Cardiac fibroblast (primary cell): ENCODE measurements at places on chromosomes 2 and 18.

DNA sequence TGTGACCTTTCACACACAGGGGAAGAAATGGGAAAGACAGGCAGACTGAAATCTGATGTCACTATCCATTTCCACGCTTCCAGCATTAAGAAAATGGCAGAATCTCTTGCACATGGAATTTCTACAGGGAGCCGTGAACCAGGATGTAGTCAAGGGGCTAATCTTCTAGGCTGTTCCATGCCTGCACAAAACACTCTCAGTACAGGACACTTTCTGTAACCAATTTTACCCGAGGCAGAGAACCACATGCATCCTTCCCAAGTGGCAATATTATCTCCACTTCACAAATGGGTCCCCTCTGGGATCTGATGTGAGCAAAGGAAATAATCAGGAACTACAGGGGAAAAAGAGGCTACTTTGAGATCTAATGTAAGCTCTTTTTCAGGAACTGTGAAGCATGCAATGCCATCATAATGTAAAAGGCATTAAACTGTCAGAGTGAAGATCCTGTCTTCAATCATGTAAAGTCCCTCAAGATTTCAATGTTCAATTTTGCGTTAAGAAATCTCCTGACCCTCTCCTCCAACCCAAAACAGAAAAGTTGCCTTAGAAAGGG, 236.9 kb downstream of the RBM43 start:
- DNase-seq: no peak

- DNase-seq: no peak
These were observed 70.8 kb downstream of the TPGS2 start for GRCh38 chr18:36757991-36758390.

DNA sequence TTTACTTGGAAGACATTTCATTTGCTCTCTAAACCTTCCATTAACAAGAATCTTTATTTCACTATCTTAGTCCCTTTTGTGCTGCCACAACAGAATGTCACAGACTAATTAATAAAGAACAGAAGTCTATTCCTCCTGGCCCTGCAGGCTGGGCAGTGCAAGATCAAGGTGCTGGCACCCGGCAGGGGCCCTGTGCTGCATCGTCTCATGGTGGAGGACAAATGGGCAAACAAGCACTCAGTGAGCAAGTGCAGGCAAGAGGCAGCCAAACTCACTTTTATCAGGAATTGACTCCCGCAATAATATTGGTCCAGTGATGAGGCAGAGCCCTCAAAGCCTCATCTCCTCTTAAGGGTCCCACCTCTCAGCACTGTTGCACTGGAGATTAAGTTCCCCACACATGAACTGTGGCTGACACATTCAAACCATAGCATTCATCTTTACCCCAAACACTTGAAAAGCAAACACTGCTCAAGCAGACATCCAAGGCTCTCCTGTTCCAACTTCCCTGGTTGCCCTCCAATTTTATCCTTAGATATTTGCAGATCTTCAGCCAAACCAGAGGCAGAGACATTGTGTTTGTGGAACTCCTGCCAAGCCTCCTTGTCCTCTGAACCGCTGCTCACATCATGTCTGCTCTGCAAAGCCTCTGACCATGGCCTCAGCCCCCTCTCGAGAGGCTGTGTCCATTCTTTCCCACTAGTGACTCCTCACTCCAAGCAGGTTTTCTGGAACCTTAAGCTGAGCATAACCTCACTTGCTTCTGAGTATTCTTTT, 404.4 kb upstream of the SOX11 start:
- DNase-seq: no peak

DNA sequence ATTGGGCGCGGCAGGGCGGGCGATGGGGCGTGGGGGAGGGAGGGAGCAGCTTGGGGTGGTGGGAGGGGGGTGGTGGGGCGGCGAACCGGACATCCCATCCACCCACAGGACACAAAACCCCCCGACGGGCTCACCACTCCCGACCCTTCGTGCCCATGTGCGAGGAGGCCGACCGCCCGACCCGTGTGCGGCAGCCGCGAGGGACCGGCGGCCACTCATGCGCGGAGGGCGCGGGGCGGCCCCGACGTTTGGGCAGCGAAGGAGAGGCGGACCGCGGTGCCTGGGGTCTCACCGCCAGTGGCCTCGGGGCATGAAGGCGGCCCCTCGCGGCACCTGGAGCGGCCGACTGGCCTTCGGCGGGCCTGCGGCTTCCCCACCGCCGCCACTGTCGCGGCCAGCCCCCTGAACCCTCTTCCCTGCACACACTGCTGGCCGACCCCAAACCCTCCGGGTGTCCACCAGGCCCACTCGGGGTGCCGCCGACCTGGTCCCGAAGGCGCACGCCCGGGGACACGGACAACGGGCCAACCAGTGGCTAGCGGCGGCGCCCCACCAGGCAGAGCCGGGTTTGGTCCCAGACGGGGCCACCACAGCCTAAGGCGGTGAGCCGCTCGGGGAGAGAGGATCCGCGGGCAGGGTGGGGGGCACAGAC, 94.6 kb upstream of the ANKRD30BL start:
- no peak for DNase-seq

DNA sequence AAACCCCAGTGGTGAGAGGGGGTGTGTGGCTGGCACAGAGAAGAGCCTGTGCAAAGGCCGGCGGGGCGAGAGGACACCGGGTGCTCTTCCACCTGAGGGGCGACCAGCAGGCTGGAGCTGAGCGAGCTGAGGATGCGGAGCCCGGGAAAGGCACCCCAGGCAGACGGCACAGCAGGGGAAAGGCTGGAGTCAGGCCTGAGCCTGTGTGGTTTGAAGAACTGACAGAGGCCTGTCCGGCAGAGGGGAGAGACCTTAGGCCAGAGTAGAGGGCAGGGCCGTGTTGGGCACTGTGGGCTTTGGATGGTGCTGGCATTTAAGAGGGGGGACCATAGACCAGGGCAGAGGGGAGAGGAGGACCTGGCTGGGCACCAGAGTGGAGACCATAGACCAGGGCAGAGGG, 149.8 kb downstream of the RTP5 start:
- no peak for DNase-seq

DNA sequence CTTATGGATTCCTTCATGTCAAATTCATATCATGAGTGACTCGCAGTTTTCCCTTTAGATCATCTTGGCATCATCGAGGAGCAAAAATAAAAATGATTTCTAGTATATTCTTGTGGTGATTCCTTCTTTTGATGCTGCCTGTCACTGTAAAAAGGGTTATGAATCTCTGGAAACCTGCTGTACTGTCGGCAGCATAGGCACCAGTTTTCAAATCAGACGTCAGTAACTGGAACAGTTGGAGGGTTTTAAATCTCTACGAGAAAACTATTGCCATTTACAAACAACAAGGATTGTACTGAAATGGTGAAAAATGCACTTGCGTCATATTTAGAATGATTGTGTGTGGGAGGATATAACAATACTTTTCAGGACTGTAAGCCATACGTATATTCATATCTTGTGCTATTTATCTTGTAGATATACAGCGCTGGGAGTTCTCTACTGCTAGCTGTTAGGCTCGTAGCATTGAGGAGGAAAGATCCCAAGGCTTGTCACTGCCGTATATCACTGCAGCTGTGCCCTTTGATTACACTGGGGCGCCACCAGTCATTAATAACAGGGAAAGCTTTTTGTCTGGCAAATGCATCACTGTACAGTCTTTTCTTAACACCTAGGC, 320.7 kb downstream of the MTX2 start:
- DNase-seq: peak; percentile 67

- no peak for DNase-seq
These were observed 113.0 kb downstream of the PIK3C3 start for GRCh38 chr18:42068030-42068429.

GRCh38 chr2:141848191-141848590, 282.6 kb downstream of the LRP1B start:
- DNase-seq: no peak

GRCh38 chr2:159449504-159450124, 163.1 kb upstream of the WDSUB1 start:
- DNase-seq: no peak
